ENCODE measurements at places on chromosomes 1 and 21.
A peak's percentile ranks its signal among the peaks of the same experiment; 100 is the strongest.

DNA sequence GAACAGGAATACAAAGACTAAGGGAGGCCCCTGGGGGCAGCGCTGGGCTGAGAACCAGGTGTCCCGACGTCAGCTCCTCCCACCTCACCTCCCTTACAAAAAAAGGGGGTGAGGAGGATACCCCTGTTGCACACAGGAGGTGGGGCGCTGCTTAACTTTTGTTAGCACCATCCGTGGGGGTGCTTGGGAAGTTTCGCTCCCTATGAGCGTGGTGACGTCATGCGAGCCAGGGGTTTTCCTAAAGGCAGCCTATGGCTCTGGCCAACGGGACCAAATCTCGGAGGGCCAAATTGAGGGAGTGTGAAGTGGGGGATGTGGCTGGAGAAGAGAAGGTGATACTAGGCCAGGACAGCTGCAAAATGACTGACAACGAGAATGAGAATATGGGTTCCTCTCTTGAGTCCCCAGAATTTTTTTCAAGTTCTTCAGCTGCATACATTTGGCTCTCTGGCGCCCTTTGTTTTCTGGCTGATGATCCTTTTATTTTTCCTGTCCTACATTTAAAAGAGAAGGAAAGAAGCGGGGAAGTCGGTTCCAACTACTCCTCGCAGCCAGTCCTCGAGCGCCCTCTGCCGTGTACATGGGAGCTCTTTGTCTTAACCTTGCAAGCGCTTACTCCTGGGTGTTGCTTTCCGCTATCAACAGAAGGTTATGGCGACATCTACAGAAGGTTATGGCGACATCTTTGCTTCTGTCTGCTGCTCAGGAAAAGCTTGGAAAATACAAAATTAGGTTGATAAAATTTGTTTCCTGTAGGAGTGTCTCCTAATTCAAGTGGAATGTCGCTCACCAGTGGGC lies 48.0 kb upstream of the ZC3H11B start:
- peak; percentile 86 for DNase-seq

DNA sequence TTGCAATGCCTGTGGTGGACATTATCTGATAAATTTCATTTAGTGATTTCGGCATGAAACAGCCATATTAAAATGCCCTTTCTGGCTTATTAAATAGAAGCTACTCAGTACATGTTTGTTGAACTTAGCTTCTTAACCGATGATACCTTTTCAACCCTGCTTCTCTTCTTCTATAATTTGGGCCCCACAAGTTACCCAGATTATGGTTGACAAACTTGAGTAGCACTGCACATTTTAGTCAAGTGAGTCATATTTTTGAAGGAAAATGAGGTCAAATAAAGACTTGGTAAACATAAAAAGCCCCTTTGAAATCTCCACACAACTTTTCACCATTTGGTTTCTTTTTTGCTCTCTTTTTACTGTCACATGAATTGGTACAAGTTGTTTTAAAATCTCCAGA lies 33.8 kb downstream of the GIPC2 start:
- DNase-seq: no peak

DNA sequence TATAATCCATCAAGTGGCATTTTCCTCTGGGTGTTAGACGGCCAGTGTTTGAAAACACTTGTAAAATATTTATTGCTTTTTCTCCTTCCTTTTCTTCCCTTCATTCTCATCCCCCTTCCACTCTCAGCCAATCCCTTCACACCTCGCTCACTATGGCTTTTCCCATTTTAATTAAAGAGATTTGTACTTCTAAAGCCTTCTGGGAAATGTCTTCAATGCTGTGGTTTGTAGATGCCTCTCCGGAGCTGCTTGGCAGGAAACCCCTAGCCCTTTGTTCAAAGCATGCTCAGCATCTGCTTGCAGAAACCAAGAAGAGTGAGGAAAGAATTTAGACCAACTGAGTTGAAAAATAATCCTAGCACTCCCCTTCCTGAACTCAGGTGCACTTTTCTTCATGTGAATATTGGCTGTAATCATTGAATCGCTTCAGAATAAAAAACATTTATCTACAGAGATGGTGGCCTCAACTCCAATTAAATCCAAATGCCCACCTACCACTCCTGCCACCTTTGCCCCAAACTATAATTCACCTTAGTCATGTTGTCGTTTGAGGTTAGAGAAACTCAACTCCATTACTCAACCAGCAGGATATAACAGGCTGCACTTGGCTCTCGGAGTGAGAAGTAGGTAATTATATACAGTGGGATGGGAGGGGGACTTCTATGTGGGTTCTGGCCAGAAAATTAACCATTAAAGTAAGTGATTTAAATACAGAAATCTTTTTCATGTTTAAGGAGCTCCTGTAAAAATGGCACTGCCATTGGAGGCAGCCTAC lies 659.4 kb upstream of the CAMK1G start:
- DNase-seq: no peak

DNA sequence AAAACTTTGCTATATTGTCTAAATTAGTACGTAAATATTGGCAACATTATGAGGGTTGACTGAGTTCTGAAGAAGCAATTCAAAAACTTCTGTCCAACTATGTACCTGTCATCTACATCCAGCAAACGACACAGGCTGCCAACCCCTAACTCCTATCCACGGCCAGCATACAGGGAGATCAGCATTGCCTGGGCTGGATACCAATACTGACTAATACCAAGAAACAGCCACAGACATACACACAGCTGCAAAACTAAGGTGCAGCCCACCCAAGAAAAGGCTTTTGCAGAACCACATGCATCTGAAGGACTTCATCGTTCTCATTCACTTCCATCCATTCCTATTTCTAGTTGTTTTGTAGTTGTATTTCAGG lies 2.0 kb downstream of the KIAA0319L start:
- DNase-seq: no peak

GRCh38 chr1:201925301-201925567 lies 21.1 kb downstream of the LMOD1 start:
- peak; percentile 56 for DNase-seq

- DNase-seq: no peak
Observed at GRCh38 chr1:117370071-117370470, 2.8 kb downstream of the MAN1A2 start.

DNA sequence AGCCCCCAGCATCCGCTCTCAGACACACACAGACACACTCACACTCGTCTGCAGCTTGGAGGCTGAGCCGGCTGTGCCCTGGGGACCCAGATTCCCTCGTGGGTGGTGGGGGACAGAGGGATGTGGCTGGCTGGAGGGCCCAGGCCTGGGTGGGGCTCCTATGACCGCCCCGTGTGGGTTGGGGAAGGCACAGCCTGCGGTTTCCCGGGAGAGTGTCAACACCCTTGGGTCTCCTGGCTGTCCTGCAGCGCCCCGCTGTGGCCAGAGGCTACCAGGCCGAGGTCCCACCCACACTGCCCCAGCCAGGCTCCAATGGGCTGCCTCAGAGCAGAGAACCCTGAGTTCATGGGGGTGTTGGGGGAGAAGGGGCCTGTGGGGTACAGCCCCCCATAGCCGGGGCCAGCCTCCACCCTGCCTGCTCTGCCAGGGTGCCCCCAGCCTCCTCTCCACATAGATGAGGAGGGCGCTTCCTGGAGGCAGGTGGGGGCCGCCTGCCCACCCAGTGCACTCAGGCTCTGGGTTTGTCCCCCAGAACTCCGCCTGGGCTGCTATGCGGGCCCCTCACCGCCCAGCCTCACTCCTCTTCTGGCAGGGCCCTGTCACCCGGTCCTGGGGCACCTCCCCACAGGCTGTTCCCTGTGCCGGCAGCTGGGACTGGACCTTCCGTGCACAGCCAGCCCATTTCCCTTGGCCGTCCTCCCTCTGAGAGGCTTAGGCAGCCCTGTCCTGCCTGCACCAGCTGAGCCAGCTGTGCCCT lies at the start of gene TTC34:
TSS of gene TTC34 (minus strand) at position 159 of the 757 bp plus-strand sequence. CDS start 866 bp downstream, outside the sequence.
- DNase-seq: no peak

- DNase-seq: no peak
Observed at GRCh38 chr21:26332867-26333266, 162.3 kb upstream of the APP start.

Data from SK-N-DZ (cell line).